ENCODE measurements at places on chromosomes 1 and 21.
A peak's percentile ranks its signal among the peaks of the same experiment; 100 is the strongest.

GRCh38 chr1:109091078-109091838 lies 694 bp downstream of the TMEM167B start:
- no peak for DNase-seq

DNA sequence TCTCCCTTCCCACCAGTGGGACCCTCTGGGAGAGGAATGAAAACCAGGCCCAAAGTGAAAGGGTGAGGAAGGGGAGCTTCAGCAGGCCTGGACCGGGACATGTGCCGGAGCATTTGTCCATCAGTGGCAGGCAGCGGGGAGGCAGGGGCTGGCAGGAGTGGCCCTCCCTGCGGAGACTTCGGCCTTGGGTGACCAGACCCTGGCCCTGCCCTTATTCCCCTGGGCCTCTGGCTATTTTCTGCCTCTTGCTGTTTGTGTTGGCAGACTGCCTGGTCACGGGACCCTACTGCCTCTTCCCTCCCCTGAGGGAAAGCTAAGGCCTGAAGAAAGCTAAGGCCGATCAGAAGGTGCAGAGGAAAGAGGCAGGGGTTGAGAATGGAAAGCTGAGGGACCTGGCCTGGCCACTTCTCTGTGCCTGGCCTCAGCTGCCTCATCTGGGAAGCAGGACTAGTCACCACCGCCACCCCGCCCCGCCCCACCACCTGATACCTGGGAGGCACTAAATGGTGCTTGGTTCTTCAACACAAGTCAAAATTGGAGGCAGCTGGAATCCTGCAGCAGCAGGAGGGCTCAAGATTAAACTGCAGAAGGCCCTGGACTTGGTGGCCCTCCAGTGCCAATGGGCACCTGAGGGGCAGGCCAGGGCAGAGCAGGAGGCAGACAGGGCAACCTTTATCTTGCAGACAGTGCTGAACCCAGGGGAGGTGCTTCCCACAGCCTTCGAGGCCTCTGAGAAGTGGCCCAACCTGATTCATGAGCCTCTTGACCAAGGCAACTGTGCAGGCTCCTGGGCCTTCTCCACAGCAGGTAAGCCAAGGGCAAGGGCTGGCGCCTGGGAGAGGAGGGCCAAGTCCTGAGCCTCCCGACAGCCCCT lies 7.9 kb downstream of the TINAGL1 start:
- DNase-seq = peak; percentile 80

GRCh38 chr1:81547912-81548303 lies 252.8 kb upstream of the ADGRL2 start:
- no peak for DNase-seq

DNA sequence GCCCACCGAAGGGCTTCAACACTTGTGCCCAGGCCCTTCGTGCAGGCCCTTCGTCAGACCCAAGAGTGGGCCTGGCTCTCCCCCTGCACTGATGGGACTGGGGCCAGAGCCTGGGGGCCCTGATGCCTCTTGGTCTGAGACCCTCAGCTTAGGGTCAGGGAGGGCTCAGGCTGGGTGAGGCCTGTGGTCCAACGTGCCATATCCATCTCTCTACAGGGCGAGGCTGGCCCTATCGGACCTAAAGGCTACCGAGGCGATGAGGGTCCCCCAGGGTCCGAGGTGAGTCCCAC lies 15.6 kb downstream of the COL6A1 start:
- peak; percentile 59 for DNase-seq

GRCh38 chr1:200896531-200897196 lies 2.0 kb downstream of the INAVA start:
- no peak for DNase-seq

DNA sequence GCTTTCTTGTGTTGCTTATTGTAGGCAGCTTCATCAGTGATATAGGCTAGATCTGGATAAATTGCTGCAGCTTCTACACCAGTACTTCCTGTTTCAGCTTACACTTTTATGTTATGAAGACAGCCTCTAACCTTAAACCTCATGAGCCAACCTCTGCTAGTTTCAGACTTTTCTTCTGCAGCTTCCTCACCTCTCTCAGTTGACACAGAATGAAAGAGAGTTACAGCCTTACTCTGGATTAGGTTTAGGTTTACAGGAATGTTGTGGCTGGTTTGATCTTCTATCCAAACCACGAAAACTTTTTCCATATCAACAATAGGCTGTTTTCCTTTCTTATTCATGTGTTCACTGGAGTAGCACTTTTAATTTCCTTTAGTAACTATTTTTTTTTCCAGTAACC lies 76.9 kb upstream of the RNPC3 start:
- no peak for DNase-seq

DNA sequence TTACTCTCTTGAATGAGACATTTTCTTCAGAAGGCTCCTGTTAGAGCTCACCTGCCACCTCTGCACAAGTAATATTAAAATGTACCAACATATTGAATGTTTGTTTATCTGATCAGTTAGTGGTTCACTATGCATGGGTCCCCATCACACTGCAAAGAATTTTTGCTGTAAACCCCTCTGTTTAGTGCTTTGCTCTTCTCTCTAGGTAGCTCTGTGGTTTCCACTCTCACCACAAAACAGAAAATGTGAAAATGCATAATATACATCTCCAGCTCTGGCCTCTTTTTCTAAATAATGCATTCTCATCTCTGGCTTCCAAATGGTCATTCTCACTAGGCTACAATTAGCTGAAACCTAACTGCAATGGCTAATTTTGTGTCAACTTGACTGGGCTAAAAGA lies 176.7 kb downstream of the TRIM33 start:
- no peak for DNase-seq

GRCh38 chr1:157000686-157001085 lies 44.9 kb downstream of the ARHGEF11 start:
- no peak for DNase-seq

DNA sequence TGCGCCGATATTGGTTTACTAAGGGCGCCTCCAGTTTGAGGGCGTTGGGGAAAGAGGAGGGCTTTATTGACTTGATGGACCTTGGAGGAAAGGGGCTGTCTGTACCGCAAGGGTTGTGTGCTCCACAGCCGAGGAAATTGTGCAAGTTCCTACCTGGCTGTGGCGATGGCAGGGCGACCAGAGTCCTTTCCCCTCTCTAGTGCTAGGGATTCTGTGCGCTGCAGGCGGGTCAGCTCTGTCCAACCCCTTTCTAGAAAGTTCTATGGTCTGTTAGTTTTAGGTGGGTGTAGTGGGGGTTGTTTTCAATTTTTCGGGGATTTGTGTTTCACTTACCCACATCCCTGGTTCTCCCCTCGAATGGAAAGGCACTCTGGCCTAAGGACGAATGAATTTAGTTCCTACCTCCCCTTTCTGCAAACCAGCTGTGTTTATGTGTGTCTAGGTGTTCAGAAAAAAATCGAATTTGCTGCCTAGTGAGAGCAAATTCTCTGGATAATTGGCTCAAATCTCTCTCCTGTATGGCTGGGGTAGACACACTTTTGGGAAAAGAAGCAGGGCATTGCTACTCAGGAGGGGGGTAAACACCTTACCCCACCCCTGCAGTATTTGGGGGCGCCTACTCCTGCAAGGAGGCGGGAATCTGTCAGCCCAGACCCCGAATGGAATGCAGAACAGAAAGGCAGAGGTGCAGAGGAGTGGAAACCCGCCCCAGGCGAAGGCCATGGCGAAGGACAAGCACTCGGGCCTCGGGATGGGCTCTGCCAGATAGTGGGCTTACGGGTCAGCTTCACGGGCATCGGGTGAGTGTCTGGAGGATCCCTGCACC lies 2.0 kb downstream of the DMBX1 start:
- no peak for DNase-seq

- DNase-seq = no peak
Measured at GRCh38 chr1:172447641-172448040, 3.8 kb upstream of the PIGC start.

- DNase-seq = no peak
Measured at GRCh38 chr1:55707196-55707595, 492.0 kb upstream of the USP24 start.

DNA sequence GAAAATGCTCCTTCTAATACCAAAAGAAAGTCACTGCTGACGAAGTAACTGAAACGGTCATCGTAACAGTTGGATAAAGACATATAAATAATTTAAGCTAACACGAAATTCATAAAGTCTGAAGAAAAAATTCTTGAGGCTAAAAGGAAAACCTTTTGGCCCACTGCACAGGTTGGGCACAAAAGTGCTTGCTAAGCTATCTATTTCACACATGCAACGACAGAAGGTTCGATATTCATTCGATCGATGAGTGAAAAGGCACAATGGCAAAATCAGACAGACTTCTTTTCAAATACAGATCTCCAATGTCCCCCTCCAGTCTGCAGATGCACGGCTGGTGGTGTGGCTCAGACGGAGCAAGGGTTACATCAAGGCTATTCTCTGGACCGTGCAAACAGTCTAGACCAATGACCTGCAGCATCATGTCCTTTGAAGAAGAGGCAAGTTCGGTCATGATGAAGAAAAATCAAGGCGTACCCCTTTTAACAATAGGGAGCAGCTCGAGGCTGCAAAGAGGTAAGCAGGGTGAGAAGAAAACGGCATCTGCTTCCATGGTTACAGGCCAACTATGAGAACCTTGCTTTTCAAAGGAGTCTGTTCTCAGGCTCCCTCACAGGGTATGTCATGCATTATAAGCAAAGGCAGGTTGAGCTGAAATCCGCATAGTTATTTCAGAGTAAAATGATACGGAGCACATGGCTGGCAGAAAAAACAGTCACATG lies 579.6 kb downstream of the USP25 start:
- DNase-seq = no peak

GRCh38 chr1:212553676-212554075 lies 54.9 kb upstream of the ATF3 start:
- no peak for DNase-seq

DNA sequence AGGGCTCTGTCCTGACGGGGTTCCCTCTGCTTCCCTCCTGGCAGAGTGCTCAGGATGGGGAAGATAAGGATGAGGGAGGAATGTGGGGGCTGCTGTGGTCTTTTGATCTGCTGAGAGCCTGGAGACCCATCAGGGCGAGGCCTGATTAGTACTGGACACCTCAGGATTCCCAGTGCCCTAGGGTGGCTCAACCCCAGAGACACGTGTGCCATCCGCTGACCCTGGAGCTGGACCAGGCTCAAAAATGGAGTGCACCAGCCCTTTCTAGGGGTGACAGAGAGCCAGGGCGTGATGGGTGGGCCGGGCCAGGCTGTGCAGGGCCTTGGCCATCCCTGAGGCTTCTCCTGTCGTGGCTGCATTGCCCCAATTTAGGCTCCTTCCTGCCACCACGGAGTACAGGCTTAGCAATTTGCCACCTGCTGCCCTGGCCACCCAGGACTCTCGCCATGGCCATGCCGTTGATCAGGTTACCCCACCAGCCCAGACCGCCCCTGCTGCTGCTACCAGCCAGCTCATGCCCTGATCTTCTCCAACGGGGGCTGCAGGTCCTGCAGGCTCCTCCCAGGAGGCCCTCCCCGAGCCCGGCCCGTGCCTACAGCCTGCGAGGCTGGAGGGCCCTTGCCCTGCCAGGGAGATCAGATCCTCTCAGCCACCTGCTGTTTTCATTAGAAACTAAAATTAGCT lies 9.5 kb downstream of the WNT4 start:
- no peak for DNase-seq

GRCh38 chr1:243792401-243792800 lies 57.6 kb downstream of the AKT3 start:
- no peak for DNase-seq

DNA sequence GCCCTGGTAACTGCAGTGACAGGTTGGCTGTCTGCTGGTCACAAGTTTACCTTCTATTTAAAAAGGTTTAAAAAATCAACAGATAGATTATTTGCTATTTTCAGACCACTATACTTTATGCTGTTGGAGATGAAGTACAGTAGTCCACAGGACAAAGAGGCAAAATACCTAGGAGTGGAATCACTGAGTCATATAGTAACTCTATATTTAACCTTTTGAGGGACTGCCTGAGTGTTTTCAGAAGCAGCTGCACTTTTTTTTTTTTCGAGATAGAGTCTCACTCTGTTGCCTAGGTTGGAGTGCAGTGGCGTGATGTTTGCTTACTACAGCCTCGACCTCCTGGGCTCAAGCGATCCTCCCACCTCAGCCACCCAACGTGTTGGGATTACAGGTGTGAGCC lies 11.7 kb downstream of the CNIH4 start:
- DNase-seq = no peak

DNA sequence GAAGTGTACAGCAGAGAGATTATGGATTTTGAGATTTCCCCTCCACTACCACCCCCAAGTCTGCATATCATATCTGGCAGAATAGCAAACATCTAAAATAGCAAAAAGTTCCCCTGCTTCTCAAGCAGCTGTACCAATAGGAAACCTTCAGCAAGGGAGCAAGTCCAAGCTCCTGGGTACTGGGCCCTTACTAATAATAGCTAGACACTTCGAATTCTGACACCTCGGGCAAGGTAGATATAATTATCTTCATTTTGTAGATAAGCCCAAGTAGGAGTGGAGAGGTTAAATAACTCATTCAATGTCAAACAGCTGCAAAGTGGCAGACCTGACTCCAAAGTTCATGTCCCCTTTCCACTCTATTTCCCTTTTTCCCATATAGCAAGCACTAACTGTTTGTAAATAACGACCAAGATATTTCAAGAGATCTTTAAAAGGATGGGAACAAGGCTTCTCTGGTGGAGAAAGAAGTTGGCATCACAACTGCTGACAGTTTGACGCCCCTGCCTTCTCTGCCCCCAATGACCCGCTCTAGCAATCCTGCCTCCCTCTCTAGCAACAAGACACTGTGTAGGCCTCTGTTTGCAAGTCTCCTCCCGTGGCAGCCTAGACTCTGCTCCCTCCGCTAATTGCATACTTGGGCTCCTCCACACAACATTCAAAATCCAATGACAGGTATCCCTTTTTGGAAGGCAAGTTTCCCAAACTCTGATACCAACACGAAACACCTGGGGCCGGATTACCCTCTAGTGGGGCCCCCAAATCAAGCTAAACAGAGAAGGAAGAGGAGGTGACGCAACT lies 18.7 kb upstream of the ADAR start:
- no peak for DNase-seq

Data from sciatic nerve (tissue), 2 donors.